ENCODE measurements at places on chromosomes 4 and X.

DNA sequence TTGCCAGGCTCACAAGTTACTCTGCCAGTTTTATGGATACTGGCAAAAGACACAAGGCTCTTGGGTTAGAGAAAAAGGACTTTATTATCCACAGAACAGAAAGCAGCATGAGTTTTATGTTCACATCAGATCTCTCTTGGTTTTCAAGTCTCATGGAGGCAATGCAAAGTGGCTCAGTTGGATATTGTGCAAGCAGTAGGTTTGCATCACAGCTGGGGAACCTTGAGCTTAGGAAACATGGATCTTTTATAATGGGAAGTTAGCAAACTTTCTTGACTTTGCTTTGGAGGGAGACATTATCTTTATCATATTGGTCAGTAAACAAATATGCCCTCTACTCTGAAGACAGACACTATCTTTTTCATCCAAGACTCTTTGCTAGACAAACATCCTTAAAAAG lies 109.2 kb upstream of the GRPR start:
- no peak for DNase-seq

GRCh38 chr4:92387459-92388069 lies 83.8 kb downstream of the GRID2 start:
- DNase-seq: no peak

DNA sequence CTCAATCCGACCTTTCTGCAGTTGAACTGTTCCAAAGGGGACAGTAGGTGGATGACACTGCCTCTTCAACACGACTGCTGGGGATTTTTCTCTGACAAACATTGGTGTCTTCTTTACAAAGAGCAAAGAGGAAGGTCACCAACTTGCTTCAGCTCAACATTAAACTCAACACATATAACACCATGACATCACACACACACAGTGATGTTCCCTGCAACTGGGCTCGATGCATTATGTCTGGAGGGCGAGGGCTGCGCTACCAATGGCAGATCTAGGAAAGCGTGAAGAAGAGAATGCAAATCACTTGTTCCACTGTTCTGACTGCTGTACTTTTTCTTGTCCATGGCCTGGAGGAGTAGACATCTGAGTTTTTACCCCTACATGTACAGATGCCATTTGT lies 385.9 kb downstream of the UNC5C start:
- DNase-seq: no peak

DNA sequence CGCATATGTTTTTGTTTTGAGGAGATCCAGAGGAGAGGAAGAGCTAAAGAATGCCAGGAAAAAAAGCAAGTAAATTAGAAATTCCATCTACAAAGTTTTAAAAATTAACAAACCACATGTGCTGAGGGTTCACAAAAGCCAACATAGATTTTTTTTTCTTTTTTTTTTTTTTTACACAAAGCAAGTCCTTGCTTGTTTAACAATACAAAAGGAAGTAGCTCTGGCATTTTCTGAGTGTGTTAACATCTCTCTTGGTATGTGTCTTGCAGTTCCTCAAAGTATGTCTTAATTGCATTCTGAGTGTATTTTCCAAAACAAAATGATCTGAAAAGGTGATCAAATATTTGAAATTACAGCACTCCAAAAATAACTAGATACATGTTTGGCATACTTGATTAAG lies 1682.7 kb upstream of the AGA start:
- DNase-seq: no peak

- no peak for DNase-seq
Observed at GRCh38 chr4:121073004-121073435, 685 bp upstream of the NDNF start.

- DNase-seq: no peak
Observed at GRCh38 chrX:132652871-132653270, 164.0 kb upstream of the MBNL3 start.

DNA sequence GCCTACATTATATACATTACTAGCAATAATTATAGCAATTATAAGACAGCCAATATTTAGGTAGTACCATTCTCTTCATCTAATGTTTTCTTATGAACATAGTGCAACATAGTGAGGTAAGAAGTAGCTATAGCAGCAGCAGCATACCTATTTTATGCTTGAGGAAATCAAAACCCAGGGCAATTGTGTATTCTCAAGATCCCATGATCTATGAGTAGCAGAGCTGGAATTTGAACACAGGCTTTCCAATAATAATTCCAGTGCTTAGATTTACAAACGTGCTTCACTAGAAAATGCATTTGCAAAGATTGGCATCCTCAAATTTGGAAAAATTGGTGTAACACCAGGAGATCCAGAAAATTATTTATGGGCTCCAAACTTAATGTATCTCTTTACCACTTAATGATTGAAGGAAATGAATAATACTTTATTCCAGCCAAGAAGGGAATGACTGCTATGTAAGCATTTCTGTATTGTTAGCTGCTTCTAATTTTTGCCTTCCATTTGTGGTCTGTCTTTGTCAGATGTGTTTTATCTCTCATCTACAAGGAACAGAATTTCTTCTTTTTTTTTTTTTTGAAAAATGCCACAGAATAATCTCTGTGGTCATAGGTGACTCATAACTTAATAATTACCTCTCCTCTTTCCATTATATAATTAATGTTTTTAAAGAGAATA lies 451.1 kb downstream of the ARAP2 start:
- DNase-seq: no peak

DNA sequence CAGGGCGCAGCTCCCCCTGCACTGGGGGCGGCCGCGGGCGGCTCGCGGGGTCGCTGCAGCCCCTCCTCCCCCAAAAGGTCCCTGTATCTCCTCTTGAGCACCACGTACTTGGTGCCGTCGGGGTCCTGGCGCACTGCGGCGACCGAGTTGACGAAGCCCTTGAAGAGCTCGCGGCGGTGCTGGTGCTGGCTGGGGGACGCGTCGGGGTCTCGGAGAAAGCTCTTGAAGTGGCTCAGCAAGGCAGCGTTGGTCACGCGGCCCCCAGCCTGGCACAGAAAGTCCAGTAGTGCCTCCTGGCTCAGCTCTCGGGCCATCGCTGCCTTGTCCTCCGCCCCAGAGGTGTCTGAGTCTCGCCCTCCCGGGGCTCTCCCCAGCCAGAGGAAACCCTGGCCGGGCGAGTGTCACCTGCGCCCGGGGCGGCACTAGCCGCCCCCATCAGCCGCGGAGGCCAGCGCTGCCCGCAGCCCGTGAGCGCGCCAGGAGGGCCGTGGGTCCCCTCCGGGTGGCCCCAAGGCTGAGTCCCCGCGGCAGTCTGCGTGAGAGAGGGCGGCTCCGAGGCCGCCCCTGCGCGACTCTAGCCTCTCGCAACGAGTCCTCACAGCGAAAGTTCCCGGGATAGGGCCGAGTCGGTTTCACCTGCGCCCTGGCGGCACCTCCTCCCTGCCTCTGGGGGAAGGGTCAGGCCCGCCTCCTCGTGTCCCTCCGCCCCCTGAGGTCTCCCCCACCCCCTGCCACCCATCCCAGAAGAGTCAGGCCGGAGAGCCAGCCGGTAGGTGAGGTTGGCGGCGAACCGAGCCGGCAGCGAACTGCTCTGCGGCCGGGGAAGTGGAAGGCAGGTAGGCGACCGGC lies at the start of gene SOWAHB:
TSS of gene SOWAHB (minus strand) at position 609 of the 849 bp plus-strand sequence. CDS start at position 314, 295 bp downstream.
- peak; percentile 45 for DNase-seq

- DNase-seq: no peak
Observed at GRCh38 chr4:144362366-144362765, 221.8 kb upstream of the GYPA start.

DNA sequence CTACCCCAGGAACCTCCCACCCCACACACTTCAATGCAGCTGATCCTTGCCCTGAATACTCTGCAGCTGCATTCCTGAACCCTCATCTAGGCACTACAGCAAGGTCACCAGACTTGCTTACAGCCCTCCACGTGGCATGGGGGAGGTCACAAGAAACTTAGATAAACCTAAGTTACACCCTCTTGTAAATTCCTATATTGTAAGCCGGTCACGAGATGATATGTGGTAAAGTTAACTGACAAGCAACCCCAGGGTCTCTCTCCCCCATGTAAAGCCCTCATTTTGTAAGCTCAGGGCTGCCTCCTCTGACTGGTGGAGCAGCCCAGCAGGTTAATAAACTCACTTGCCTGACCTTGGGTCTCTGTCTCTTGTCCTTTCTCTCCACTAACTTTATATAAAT lies 570.7 kb downstream of the PCDH7 start:
- no peak for DNase-seq

- DNase-seq: no peak
Observed at GRCh38 chr4:54651050-54651449, 6.7 kb upstream of the KIT start.

GRCh38 chrX:136538811-136539210 lies 6.8 kb downstream of the VGLL1 start:
- no peak for DNase-seq

DNA sequence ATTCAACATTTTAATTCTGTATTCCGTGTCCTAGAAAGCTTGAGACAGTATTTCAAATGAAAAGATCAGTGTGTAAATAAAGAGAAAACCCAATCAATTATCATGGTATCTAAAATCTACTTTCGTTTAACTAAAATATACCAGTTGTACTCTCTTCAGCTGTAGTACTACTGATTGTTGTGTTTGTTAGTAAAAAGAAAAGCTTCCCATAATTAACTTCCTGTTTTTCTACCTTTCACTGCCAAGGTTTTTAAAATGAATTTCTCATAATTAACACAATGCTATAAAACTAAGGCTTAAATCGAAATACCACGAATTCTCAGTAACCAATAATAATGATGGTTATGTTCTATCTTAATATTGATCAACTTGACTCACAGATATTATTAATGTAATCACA lies 37.4 kb downstream of the PPP3CA start:
- no peak for DNase-seq

DNA sequence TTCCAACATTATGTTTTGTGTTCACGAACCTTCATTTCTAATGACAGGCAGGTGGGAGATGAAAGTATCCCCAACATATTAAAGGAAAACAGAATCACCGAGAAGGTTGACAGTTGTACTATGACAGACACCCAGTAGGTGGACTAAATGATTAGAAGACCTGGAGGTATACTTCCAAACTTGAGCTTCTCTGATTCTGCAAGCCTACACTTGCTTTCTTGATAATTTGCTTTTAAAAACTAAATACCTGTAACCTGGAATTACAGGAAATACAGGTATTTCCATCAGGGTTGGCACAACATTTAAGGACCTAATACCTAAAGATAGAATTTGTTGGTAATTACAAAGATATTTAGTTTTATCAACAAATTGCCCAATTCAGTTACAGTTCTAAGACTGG lies 43.4 kb downstream of the C4orf51 start:
- DNase-seq: no peak

DNA sequence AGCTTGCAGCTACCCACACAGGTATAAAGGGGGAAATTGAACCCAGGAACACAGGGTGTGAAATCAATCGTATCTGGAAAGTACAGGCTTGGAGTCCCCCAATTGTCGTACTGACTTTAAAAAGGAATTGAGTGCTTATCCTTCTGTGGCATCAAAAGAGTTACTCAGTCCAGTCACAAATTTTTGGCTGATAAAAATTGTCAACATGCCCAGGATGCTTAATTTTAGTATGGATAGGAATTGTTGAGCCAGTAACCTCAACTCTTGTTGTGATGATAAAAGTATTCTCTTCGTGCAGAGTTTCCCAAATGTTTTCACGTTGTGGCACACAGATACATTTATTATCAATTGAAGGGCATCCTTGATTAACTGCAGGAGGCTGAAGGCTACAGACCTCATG lies 43.6 kb upstream of the FTHL17 start:
- DNase-seq: no peak

DNA sequence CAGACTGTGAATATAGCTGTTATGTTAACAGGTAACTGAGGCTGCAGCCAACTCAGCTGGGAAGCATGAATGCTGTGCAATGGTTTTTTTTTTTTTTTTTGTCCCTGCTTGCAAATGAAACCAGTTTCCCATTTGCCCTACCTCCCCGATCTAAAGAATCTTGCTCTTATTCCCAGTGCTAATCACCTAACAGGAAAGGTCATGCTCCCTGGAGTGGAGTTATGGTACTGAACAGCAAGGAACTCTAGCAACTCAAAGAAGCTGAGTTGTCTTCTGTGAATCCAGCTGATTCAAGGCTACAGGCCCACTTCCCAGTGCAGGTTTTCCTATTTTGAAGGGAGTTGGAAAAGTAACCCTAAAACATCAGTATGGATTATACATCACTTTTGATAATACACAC lies 52.1 kb downstream of the HTR2C start:
- no peak for DNase-seq

DNA sequence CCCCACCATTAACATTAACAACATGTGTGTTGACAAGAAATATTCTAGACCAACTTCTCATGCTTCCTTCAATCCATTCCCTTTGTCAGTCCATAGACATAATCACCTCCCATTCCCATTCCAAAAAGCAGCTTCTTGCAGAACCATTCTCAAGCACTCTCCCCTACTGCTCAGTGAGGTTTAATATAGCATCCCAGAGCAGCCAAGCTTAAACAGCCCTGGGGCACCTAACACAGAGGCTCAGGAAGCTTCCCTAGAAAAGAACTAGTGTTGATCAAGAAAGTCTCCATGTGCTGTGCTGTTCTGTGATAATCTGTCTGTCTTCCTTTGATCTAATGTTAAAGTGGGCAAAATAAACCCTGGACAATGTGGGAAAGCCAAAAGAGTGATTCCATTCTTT lies 174.2 kb upstream of the NOCT start:
- no peak for DNase-seq

DNA sequence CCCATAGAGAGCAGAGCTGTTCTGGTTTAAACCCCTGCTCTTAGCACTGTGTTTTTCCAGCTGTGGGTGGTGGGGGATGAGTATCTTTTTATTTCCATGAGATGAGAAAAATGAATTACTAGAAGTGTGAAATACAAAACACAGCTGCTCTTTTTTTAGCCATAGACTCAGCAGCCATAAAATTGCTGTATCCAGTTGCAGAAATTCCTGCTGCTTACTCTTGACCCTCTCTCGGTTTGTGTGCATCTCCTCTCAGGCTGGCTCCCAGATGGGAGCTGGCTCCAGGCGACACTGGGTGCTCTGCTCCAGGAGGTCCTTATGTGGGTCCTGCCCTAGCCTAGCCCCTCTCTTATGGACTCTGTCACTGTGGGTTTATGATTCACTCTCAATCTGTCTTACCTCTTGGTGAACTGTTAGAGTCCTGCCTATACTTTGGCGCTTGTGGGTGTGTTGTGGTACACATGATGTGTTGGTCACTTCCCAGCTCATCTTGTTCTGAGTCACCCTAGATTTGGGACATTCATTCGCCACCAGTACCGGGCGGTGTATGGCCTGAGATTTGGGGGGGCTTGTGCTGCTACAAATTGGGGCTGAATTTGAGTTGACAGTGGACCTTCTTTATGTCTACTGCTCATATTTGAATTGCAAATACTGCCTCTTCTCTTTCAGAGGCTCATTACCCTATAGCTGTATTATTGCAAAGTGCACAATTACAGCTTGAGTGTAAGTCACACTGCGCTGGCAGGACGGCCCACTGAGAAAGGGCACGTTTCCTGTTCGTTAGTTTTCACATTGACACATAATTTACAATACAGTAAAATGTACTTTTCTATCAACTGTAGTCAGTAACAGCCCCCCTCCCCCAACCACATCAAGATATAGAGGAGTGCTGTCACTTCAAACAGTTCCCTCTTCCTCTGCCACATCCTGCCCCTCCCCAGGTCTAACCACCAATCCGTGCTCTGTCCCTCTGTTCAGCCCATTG lies 46.9 kb upstream of the MSANTD1 start:
- DNase-seq: peak; percentile 60

DNA sequence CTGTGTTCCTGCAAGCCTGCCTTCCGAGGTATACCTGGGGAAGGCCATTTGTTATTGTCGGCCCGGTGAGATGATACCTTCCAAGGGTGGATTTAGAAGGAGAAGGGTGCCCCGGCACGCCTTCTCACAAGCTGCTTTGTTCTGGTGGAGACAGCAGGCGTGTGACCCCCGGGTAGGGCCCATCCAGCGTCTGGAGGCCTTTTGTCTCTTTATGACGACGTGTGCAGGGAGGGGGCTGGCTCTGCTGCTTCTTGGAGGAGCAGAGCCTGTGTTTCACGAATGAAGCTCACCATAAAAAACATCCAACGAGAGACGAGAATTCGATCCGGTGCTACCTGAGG lies 45.3 kb downstream of the SHOX start:
- DNase-seq: no peak

All from thymus (tissue), 14 donors.